ENCODE measurements at places on chromosomes 1 and 21.

- no peak for DNase-seq
Observed at GRCh38 chr1:178964469-178965330, 61.0 kb upstream of the FAM20B start.

DNA sequence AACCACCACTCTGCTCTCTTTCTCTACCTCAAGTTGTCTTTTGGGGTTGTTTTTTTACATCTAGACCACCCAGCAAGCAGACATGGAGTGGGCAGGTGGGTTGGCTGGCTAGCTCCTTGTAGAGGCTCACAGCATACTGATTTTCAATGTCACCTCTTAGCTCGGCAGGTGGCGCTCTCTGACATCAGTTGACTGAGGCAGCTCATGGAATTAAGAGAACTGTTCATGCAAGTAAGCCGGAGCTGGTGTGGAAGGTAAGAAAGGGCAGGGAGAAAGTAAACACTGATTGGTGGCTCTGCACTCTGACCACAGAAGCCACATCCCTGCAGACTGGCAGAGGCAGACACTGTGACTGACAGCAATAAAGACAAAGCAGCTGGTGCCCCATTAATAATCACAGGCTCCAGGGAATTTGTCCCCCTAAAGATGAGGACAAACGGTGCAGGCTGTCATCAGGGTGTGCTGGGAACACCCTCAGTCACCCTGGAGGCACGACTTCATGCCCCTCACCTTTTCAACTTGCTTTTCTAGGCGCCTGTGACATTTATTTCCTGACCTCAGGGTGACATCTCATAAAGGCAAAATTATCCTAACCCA, 226.8 kb downstream of the LMX1A start:
- peak; percentile 90 for DNase-seq

DNA sequence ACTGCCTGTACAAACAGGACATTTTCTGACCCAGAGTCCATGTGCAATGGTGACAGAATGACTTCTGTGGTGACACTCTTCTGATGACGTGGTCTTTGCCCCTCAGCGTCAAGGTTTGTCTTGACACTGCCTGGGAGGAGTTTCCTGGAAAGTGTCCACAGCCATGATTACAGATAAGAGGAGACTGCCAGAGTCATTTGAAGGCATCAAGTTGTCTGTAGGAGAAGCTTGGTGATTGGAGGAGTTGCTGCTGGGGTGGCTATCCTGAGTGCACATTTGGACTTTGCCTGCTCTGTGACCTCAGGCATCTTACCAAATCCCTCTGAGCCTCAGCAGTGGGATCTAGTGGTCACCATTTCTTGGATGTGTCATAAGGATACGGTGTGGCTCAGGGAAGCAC, 17.7 kb downstream of the TCHHL1 start:
- no peak for DNase-seq

DNA sequence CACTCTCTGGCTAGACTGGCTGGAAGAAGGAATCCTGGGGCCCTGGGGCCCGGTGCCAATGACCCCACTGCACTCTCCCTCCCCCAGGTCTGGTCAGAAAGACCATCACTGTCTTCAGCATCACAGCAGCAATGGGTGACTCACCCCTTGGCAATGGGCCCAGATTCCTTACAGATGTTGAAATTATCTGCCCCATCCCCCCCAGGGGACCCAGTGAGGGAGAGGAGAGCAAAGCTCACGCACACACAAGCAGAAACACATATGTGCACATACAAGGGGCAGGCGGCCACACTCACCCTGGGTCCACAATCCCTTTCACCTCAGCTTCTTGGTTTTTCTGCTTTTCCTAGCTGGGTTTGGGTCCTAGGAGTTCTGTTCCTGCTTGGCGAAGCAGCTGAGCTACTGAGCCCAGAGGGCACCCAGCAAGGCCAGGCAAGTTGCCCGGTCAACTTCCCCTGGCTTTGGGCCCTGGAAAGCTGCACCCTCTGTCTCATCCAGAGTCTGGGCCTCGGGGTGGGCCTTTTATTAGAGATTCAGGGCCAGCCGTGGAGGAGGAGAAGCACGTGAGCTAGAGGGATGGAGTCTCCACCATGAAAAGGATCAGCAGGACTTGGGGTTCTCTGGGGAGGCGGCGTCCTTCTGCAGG, 2.6 kb downstream of the COL16A1 start:
- peak; percentile 79 for DNase-seq

DNA sequence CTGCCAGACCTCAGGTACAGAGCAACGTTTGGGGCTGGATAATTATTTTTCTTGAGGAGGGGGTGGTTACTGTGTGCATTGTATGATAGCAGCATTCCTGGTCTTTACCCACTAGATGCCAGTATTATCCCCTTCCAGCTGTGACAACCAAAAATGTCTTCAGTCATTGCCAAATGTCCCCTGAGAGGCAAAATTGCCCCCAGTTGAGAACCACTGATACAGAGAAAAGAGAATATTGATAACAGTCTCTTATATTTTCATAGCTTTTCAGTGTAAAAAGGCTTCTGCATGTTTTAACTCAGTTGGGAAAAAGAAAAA, 51.8 kb upstream of the SYT14 start:
- no peak for DNase-seq

- DNase-seq, result no peak
Observed at GRCh38 chr1:3578433-3578805, 32.9 kb downstream of the MEGF6 start.

DNA sequence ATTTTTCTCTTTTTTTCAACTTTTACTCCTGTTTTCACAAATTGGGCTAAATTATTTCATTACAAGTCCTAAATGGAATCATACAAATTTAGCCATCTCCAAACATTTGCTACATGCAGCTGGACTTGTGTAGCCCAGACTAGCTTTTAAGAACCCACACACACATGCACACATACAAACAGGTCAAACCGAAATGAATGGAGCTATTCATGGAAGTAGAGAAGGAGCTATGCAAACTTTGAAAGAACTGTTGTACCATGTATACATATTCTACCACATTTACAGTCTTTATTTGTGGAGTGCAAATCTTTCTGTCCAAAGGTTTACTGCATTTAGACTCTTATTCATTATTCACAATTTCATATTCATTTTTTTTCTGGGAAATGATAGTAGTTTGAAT, 189.1 kb upstream of the RNPC3 start:
- no peak for DNase-seq

DNA sequence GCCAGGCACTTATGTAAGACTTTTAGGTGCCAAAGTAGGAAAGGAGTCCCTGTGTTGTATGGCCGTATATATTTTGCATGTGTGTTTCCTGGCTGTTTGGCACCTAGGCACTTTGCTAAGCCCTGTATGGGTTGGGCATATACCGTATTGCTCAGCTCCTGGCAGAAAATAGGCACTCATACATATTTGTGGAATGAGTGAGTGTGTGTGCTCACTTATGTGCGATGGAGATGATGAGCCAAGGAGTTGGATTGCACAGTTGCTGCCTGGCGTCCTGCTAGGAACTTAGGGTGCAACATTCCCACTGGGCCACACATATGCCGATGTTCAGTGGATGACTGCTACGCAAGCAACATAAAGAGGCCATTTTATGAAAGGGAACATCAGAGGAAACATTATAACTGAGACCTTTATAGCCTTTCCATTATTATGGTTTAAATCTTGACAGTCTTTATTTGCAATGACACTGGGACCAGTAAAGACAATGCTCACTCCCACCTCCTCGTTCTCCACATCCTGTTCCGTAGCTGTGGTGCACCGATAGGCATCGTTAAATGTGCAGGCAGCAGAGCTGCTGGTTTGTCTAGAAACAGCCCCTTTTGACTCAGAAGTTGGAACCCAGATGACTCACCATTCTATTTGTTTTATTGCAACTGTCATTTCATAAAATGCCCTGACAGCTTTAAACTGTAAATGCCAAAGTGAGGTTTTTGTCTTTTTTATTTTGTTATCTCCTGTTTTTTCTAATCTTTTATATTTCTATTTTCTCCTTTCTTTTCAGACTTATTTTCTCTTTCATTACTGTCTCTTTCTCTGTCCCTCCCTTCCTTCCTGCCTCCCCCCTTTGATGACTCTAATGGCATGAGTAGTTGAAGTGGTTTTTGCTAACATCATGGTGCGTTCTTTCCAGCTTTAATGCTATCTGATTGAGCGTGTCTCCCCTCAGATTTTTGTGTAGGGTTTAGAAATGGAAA, 36.1 kb downstream of the PEX14 start:
- DNase-seq, result peak; percentile 52

DNA sequence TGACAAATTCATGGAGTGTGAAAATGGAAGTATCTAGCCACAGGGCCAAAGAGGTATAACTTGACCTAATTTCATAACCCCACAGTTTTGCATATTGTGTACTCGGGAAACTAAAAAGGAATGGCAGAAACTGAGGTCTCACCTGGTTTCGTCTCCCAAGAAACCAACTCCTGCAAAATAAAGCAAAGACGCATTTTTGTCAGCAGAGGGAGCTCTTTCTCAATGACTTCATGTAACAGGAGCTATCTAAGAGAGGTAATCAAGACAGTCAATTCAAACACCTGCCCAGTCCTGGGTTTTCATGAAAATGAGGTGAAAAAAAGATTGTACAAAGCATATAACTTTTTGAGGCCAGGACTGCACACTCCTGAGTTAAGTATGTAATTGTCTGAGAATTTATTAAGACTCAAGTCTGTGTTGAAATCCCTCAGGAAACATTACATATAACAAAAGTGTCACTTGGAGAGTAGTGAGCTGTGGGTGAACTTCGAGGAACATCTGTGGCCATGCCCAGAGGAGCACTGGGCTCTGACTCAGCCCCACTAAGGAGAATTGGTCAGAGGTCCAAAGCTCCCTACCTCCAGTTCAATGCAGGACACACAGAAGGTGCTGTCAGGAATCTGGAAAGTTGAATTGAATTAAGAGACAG, 17.6 kb downstream of the FCRL4 start:
- peak; percentile 65 for DNase-seq

DNA sequence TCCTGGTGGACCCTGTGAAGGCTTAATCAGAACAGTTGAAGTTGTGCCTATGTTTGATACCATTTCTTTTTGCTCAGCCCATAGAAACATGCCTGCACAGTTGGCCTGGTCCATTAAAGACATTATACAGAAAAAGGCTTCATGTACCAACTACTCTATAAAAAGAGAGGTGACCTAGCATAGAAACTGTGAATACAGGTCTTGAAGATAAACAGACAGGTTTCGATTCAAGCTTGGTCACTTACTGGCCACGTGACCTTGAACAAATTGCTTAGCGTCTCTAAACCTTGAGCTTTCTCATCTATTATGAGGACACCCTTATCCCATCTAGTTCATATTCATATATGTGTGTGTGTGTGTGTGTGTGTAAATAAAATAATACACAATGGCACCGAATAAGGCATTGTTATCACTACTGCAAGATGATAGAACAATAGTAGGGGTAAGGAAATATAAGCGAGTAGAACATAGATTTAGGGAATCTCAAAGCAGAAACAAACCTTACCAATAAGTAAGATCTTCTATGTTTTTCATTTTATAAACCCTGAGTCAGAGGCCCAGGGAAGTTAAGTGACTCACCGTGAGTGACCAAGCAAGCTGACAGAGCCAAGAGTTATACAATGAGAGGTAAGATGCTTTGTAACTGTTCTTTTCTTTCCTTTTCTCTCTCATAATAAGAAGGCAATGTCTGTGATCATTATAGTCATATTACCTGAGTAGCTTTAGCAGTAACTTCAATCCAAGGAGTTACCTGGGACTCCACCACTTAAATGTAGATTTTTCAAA, 476.8 kb upstream of the DEPDC1 start:
- DNase-seq, result no peak

DNA sequence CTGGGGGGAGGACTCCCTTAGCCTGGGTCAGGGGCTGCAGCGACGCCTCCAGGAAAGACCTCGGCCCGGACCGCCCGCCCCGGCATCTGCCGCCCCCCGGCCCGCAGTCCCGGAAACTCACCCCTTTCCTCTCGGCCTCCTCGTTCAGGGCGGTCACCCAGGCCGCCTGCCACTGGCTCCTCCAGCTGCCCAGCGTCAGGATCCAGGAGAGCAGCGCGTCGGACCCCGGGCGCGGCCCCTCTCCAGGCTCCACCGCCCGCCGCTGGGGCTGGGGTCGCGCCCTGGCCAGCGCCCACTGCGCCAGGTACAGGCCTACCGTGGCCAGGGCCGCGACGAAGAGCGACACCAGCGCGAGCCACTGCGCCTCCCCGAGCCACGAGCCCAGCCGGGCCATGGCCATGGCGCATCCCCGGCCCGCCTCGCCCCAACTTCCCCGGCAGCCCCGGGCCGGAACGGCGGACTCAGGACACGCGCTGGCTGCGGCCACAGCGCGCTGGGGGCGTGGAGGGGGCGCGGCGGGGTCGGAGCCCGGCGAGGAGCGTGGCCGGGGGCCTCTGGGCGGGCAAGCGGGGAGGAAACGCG, 478 bp downstream of the C2CD2 start:
- no peak for DNase-seq

DNA sequence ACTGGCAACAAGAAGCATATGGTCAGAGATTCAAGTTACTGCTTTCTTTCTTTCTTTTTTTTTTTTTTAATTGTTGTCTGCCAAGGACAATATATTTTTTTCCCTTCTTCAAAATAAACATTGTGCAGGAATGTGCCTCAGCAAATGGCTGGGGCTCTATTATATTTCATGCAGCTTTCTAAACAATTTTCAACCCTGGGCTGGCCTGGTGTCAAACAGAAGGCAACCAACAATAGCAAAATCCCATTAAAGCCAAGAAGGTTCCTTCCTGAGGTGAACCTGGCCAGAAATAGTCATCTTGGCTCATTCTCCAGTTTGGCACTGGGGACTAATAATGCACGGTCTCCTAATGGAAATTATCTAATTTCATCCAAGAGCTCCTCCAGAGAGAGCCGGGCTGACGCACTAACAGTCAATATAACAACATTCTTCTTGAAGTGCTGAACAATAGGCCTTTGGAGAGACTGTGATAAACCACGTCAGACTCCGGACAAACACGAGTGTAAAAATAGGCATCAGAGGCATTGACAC, 35.7 kb upstream of the HLX start:
- no peak for DNase-seq

DNA sequence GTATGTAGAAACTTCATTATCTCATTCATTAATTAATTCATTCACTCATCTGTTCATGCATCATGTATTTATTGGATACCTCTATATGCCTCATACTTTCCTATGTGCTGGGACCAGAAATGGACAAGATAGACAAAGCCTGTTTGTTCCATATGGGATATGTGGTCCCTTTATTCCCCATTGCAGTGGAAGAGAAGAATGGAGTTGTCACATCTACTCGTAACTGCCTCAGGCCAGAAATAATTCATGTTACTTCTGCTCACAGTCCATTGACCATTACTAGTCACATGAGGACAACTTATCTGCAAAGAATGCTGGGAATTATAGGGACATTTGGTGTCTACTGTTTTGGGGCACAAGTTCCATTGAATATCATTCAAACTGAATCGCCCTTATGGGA, 327.8 kb downstream of the MATN1 start:
- no peak for DNase-seq

DNA sequence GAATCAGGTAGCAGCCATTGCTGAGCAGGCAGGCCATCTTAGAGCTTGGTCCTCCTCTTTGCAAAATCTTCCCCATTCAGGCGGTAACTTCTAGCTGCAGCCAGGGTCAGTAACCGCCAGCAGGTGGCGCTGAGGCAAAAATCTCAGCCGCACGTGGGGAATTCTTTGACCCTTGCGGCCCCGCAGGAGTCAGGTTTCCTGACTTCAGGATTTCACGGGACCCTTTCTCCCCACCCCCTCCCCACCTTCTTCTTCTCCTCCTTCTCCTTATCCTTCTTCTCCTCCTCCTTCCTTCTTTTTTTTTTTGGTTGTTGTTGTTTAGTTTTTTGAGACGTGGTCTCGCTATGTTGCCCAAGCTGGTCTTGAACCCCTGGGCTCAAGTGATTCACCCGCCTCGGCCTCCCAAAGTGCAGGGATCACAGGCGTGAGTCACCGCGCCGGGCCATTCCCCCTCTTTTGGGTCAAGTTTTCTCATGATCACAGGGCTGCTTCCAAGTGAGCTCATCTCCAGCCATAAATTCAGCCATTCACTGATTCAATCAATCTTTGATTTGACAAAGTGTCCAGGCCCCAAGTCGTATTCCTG, 33.4 kb upstream of the TENT5B start:
- DNase-seq, result peak; percentile 19
